NCI-H510A (cell line): ENCODE measurements at places on chromosomes 2 and 18.

- no peak for DNase-seq
These were observed 88.6 kb downstream of the ACVR1C start for GRCh38 chr2:157540102-157540501.

- DNase-seq, result no peak
These were observed 4.3 kb upstream of the CDCA7 start for GRCh38 chr2:173350383-173350782.

GRCh38 chr2:133841900-133842299, 273.6 kb upstream of the NCKAP5 start:
- DNase-seq, result no peak

GRCh38 chr18:34224423-34225217, at the start of gene NOL4:
TSS of gene NOL4 (minus strand) at chr18:34224913. CDS start at chr18:34223253, 1,660 bp downstream.
- DNase-seq, result peak; percentile 97

DNA sequence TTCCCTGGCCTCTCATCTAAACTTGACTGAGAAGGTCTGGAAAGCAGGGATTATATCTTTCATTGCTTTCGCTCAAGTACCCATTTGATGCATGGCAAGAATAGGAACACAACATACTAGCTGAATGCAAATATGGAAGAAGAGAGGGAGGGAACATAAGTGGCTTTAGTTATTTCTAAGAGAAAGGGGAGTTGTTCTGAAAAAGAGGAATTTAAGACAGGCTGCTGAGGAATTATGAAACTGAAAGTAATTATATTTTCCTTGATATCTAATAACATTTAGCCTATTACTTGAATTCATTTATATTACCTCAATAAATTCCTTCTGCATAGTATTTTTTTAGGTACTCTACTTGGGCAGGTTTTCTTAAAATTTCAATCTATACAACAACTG, 105.8 kb upstream of the TTN start:
- DNase-seq, result no peak

- DNase-seq, result peak; percentile 65
These were observed 18.9 kb downstream of the STEAP3 start for GRCh38 chr2:119242276-119243119.

- no peak for DNase-seq
These were observed 95.4 kb downstream of the NFATC1 start for GRCh38 chr18:79491081-79491551.

DNA sequence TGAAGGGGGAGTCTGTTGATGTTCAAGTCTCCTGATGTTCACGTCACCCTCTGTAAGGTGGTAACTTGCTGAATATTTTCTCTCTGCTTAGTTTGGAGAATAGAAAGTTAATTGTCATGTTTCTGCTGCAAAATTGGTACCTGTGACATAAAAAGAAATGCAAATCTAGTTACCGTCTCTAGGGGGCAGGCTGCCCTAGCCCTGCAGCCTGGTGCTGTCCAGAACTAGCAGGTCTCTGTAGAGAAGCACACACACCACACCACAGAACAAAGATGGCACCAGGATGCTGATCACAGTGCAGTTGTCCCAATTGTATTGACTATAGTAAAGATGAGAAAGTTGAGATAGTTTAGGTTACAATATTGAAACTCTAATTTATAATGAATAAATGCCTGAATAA, 47.0 kb downstream of the SLC9A4 start:
- no peak for DNase-seq

GRCh38 chr18:8615397-8616027, 6.3 kb downstream of the RAB12 start:
- no peak for DNase-seq

- no peak for DNase-seq
These were observed 31.7 kb downstream of the HRH4 start for GRCh38 chr18:24491927-24492834.

GRCh38 chr2:66498289-66498975, 63.5 kb downstream of the MEIS1 start:
- DNase-seq, result no peak

DNA sequence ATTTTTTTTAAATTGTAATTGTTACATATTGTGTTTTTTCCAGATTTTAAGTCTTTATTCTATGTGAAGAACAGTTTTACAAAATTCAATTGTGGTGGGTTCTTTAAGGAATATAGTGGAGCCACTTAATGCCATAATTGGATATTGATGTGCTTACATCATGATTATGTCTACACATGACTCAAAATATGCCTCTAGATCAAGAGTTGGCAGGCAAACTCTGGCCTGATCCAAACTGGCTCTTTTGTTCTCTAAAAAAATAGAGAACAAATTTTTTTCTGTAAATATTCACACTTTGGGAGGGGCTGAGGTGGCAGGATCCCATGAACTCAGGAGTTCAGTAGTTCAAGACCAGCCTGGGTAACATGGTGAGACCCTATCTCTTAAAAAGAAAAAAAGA, 8.3 kb downstream of the EHBP1 start:
- DNase-seq, result no peak

DNA sequence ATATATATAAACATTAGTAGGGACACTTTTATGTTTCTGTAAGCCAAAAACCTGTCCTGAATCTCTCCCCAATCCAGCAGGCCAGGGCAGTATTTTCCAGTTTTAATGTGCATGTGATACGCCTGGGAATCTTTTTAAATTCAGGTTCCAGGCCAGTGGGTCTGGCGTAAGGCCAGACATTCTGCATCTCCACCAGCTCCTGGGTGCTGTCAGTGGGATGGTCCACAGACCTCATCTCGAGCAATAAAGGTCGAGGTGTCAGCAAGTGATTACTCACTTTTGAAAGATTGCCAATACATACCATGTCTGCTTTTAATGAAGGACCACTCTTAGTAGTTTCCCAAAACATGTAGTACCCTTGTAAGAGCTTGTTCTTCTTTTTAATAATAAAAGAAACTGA, 189.9 kb upstream of the SH3BP4 start:
- no peak for DNase-seq

- peak; percentile 71 for DNase-seq
These were observed at the start of gene LIPG for GRCh38 chr18:49561289-49562193. TSS of gene LIPG (plus strand) at chr18:49562057. CDS start at chr18:49562309, 252 bp downstream.
